NCI-H2171 (cell line): ENCODE measurements at places on chromosomes 2 and 18.

- no peak for DNase-seq
These were observed 525.0 kb downstream of the ZEB2 start for GRCh38 chr2:143994961-143995360.

- DNase-seq, result no peak
These were observed 118.6 kb upstream of the SKOR2 start for GRCh38 chr18:47370052-47370451.

DNA sequence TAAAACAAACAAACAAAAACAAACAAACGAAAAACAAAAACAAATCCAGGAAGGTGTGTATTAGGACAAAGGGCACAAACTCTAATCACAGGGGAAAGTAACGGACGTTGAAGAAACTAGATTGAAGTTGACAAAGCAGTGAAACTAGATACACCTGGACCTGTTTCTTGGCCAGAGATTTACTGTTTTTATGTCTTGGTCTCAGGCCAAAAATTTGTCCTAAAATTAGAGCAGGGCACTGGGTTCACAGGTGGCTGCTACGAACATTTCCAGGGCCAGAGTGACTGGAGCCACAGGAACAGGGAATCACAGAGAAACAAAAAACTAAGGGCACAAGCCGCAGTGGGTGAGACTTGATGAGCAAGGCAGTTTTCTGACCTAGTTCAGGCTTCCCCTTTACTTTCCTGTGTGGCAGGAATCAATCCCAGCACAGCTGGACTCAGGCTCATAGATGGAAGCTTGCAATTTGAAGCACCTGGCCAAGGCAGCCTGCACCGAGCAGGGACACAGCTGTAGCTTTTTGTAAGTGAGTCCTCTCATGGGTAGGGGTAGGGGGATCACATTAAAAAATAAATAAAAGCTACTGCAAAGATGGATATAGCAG lies 329.4 kb downstream of the DLGAP1 start:
- no peak for DNase-seq

DNA sequence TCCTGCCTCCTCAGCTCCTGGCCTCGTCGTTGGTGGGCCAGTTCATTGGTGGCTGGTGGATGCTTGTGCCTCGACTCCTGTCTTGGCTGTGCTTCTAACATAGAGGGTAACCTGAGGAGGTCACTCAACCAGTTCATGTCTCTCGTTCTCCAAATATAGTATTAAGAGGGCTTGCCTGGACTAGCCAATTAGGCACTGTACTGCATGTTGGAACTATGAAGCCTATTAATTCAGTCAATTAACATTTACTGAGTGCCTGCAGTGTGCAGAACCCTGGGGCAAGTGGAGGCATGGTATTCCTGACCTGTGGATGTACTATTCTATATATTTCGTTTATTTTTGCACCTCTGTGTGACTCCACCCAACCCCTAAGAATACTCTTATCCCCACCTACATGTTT lies 89.9 kb upstream of the PELI1 start:
- no peak for DNase-seq

- DNase-seq, result no peak
These were observed 2.0 kb downstream of the IHH start for GRCh38 chr2:219058541-219059374.

DNA sequence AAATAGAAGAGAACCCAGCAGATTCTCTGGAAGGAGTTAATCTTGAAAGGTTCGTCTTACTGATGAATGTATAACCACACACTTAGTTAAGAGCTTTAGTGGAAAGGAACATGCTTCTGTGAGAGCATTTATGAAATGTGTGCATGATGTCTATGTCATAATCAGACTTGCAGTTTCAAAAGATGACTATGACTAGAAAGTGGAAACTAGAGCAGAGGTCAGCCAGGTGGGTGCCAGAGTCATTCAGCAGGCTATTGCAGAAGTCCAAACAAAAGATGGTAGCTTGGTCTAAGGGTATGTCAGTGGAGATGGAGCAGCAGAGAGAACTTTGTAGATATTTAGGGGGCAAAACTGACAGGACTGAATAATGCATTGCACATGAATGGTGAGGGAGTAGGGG lies 825.8 kb downstream of the DCC start:
- no peak for DNase-seq
